ENCODE measurements at places on chromosomes 4 and X. TPM values are rescaled to one million over a fixed set of nuclear protein-coding genes. Genes with fewer than 3 reads are reported as not detected.

MAGEE2 gene
- not detected for total RNA-seq

GRCh38 chrX:13721371-13721770, 13.0 kb downstream of the TRAPPC2 start:
- H3K27ac ChIP-seq = peak overlapping the region; percentile 59
- peaks cover 11% of the 10 kb centered on the region for H3K4me1 ChIP-seq
- no peaks in the 10 kb centered on the region for H3K36me3 ChIP-seq
- H3K27me3 ChIP-seq = no peaks in the 10 kb centered on the region
- H3K4me3 ChIP-seq = no peak overlapping the region

DNA sequence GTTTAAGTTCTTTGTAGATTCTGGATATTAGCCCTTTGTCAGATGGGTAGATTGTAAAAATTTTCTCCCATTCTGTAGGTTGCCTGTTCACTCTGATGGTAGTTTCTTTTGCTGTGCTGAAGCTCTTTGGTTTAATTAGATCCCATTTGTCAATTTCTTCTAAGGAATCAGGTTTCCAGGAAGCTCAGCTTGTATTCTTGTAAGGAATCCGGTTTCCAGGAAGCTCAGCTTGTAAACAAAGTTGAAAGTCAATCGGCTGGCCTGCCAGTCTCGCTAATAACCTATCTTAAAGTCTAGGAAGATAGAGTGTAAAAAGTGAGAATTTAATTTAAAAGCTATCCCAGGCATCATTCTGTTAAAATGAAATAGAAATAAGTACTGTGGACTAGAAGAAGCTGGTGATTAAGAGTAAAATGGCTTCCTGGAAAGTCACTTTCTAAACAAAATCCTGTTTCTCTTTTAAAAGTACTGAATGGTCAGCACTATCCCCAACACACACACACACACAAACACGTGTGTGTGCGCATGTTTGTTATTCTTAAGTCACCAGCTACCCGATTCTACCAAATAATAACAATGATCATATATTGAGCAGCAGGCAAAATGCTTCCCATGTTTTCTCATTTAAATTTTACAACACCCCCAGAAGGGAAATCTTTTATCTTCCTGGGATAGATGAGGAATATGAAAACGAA, 171.7 kb downstream of the PAPSS1 start:
- no peaks in the 10 kb centered on the region for H3K4me1 ChIP-seq
- no peaks in the 10 kb centered on the region for H3K36me3 ChIP-seq
- no peaks in the 10 kb centered on the region for H3K27me3 ChIP-seq
- H3K4me3 ChIP-seq = no peak overlapping the region

DNA sequence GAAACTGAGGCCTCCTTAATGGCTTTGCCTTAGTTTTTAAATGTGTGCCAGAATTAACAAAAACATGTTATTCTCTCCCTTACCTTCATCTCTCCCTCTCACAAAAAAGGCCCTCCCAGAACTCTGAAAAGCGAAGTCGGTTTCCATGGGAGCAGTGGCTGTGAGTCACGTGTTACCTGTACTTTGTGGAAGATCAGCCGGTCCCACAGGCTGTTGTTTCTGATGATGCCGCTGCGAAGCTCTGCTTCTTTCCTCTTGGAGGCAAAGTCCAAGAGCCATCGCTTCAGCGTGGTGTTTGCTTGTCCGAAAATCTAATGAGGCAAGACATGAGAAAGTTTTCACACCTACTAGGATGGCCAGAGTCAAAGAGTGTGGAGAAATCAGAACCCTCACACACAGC, 32.5 kb upstream of the CENPU start:
- DNase-seq = no peak
- no peaks in the 10 kb centered on the region for H3K36me3 ChIP-seq
- no peaks in the 10 kb centered on the region for H3K4me1 ChIP-seq
- H3K27me3 ChIP-seq = no peaks in the 10 kb centered on the region
- H3K4me3 ChIP-seq = no peak overlapping the region

GRCh38 chr4:7463566-7464258, 29.0 kb upstream of the PSAPL1 start:
- no peak for DNase-seq
- H3K27ac ChIP-seq = no peak overlapping the region
- no peaks in the 10 kb centered on the region for H3K36me3 ChIP-seq
- peaks cover 28% of the 10 kb centered on the region for H3K4me1 ChIP-seq
- H3K27me3 ChIP-seq = no peaks in the 10 kb centered on the region

DNA sequence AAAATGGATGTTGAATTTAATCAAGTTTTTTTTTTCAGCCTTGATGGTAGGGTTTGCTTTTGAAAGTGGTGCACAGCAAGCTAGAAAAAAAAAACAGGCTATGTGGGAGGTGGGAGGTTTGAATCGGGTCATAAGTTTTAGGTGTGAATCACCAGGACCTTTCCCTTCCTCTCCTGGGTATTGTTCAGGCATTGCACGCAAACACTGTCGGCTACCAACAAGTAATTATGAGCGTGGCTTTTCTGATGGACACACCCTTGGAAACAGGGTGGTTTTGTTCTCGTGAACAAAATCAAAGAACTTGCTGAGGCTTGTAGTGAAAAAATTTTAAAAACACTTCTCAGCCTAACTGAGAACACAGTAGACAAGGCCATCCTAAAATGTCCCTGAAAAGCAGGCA, 18.1 kb downstream of the PIR start:
- H3K4me1 ChIP-seq = no peaks in the 10 kb centered on the region
- DNase-seq = no peak
- H3K27me3 ChIP-seq = no peaks in the 10 kb centered on the region
- H3K36me3 ChIP-seq = no peaks in the 10 kb centered on the region
- no peak overlapping the region for H3K27ac ChIP-seq

- no peaks in the 10 kb centered on the region for H3K36me3 ChIP-seq
- H3K4me1 ChIP-seq = no peaks in the 10 kb centered on the region
- H3K27me3 ChIP-seq = no peaks in the 10 kb centered on the region
- no peak overlapping the region for H3K27ac ChIP-seq
- DNase-seq = no peak
Measured at GRCh38 chr4:67573193-67573592, 14.7 kb downstream of the STAP1 start.

GRCh38 chr4:138056541-138056940, 185.6 kb downstream of the SLC7A11 start:
- H3K27ac ChIP-seq = no peak overlapping the region
- no peak overlapping the region for H3K4me3 ChIP-seq
- H3K36me3 ChIP-seq = no peaks in the 10 kb centered on the region
- no peak for DNase-seq
- H3K27me3 ChIP-seq = no peaks in the 10 kb centered on the region
- no peaks in the 10 kb centered on the region for H3K4me1 ChIP-seq

GRCh38 chr4:98377559-98377958, 116.4 kb downstream of the RAP1GDS1 start:
- DNase-seq = no peak
- H3K36me3 ChIP-seq = no peaks in the 10 kb centered on the region
- no peaks in the 10 kb centered on the region for H3K27me3 ChIP-seq

- H3K27ac ChIP-seq = no peak overlapping the region
- no peaks in the 10 kb centered on the region for H3K4me1 ChIP-seq
- no peak overlapping the region for H3K4me3 ChIP-seq
- no peak for DNase-seq
- H3K36me3 ChIP-seq = no peaks in the 10 kb centered on the region
- no peaks in the 10 kb centered on the region for H3K27me3 ChIP-seq
Measured at GRCh38 chr4:56181140-56181953, 205.9 kb downstream of the AASDH start.

DNA sequence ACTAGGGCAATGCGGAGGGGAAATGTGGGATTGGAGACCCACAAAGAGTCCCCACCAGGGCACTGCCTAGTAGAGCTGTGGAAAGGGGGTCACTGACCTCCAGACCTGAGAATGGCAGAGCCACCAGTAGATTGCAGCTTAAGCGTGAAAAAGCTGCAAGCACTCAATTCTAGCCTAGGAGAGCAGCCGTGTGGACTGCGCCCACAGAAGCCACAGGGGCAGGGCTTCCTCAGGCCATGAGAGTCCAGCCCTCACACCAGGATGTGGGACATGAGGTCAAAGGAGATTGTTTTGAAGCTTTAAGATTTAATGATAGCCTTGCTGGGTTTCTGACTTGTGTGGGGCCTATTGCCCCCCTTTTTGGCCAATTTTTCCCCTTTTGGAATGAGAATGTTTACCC, 379.0 kb downstream of the INPP4B start:
- H3K27ac ChIP-seq = no peak overlapping the region
- no peaks in the 10 kb centered on the region for H3K36me3 ChIP-seq
- H3K27me3 ChIP-seq = no peaks in the 10 kb centered on the region
- no peak overlapping the region for H3K4me3 ChIP-seq
- H3K4me1 ChIP-seq = no peaks in the 10 kb centered on the region
- DNase-seq = no peak

GRCh38 chr4:3122081-3122563, 47.6 kb downstream of the HTT start:
- no peak overlapping the region for H3K4me3 ChIP-seq
- no peak overlapping the region for H3K27ac ChIP-seq
- H3K36me3 ChIP-seq = no peaks in the 10 kb centered on the region

DNA sequence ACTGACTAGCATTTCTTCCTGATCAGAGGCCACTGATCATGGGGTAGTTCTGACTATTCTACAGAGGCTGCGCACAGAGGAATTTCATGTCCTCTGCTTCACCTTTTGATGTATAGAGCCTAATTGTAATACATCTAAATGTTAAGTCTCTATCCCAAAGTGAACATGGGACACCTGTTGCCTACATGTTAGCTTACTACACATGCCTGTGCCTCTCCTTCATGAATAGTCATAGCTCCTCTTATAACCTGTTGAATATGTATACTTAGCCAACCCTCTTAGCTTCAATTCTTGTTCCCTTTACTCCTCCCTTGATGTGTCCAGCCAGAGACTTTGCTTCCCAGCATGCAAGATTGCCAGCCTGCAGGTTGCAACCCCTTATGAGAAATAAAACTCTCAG, 9.6 kb upstream of the THOC2 start:
- no peak overlapping the region for H3K27ac ChIP-seq
- H3K4me1 ChIP-seq = no peaks in the 10 kb centered on the region
- H3K36me3 ChIP-seq = no peaks in the 10 kb centered on the region
- no peaks in the 10 kb centered on the region for H3K27me3 ChIP-seq
- no peak overlapping the region for H3K4me3 ChIP-seq

GRCh38 chrX:120269373-120270035, 18.9 kb downstream of the ZBTB33 start:
- H3K4me1 ChIP-seq = no peaks in the 10 kb centered on the region
- H3K36me3 ChIP-seq = no peaks in the 10 kb centered on the region
- DNase-seq = no peak
- no peak overlapping the region for H3K27ac ChIP-seq
- no peak overlapping the region for H3K4me3 ChIP-seq
- H3K27me3 ChIP-seq = no peaks in the 10 kb centered on the region

GRCh38 chr4:11765849-11766453, 337.3 kb upstream of the HS3ST1 start:
- H3K4me1 ChIP-seq = peaks cover 5% of the 10 kb centered on the region
- no peak for DNase-seq
- no peaks in the 10 kb centered on the region for H3K27me3 ChIP-seq
- no peak overlapping the region for H3K27ac ChIP-seq
- no peaks in the 10 kb centered on the region for H3K36me3 ChIP-seq

DNA sequence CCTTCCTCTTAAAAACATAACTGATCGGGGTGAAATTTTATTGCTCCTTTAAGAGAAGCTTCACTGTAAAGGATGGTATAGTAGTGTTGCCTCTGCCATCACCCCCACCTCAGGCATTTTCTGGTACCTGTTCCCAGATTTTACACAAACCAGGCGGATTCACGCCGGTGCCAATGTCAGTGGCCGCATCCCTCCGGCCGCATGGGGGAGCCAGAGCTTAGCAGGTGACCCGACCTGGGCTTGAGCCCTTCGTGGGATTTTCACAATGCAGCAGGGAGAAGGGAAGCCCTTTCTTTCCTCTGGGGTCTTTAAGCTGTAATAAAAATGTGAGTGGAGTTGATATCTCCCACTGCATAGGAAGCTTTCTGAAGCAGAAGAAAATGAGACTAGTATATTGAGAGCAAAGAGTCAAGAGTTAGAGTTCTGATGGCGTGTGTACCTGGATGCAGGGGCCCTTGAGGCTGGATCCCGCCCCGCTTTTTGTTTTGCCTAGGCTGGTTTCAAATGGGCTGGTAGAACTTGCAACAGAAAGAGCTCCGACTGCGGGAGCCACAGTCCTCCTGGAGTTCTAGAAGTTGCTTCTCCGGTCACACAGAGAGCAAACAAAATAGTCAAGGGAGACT, 59.4 kb downstream of the POLR2B start:
- H3K4me1 ChIP-seq = peaks cover 12% of the 10 kb centered on the region
- no peak overlapping the region for H3K27ac ChIP-seq
- H3K27me3 ChIP-seq = no peaks in the 10 kb centered on the region
- H3K4me3 ChIP-seq = no peak overlapping the region

Measured in ovary (tissue), 10 donors.